ENCODE measurements at places on chromosomes 1 and 21.

DNA sequence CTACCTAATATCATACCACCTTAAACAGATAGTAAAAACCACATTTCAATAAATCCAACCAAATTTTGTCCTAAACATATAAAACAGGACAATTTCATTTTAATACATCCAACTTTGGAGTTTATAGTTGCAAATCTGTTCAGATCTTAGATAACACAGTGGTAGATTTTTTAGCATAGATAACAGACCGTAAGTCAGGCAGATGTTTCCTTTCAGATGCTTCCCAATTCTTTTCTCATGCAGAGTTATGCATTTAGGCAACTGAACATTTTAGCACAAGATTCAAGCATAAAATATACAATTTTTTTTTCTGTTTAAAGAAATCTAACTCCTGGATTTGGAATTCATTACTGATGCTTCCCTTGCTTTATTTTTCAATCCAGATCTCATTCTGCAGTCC, 156.5 kb upstream of the ZNHIT6 start:
- DNase-seq = no peak

DNA sequence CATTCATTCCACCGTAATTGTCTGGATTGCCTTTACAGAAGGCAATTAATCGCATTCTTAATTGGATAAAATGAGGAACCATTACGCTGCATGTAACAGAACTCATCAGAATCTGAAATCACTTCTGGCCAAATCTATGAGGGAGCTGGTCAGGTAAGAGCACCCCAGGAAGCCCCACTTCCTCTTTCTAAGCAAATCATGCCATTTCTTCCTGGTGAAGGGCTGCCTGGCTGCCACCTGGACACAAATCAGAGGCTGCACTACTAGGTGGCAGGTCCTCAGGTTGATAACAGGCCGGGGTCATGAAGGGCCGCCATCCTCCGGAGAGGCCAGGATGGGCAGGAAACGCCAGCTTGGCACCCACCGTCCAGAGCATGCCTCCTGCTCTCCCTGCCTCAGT, 73.7 kb downstream of the CAPZB start:
- no peak for DNase-seq

GRCh38 chr21:41681939-41682718, 84.7 kb downstream of the RIPK4 start:
- DNase-seq = no peak

GRCh38 chr1:20233866-20234265, 47.5 kb upstream of the PLA2G2C start:
- no peak for DNase-seq

DNA sequence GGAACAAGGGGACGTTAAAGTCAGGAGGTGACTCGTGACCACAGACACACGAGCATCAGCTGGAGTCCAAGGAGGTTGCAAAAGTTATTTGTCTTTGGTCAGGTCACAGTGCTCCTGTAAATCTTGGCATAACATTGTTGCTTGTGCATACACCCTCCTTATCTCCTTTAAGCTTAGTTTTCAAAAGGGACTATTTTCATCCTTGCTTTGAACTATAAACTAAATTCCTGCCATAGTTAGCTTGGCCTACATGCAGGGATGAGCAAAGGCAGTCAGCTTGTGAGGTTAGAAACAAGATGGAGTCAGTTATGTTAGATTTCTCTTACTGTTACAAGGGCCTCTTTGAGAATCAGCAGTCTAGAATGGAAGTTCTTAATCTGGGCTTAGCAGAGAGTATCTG, 28.0 kb upstream of the FASLG start:
- no peak for DNase-seq

DNA sequence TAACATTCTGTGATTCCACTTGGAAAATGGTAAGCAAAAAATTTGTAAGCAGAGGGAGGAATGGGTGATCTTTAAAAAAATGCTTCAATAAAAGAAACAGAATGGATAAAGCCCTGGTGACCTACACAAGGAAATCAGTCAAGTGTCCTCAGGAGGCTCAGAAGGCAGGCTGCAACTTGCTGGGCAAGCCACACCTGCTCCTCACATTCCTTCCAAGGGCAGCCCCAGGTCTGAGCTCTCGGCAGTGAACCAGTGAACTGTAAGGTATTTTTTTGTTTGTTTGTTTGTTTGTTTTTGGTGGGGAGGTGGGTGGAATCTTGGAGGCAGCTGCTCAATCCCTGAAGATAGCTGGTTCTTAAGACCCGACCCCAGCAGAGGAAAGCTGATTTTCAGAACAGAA, 4.4 kb downstream of the TACSTD2 start:
- peak; percentile 49 for DNase-seq

DNA sequence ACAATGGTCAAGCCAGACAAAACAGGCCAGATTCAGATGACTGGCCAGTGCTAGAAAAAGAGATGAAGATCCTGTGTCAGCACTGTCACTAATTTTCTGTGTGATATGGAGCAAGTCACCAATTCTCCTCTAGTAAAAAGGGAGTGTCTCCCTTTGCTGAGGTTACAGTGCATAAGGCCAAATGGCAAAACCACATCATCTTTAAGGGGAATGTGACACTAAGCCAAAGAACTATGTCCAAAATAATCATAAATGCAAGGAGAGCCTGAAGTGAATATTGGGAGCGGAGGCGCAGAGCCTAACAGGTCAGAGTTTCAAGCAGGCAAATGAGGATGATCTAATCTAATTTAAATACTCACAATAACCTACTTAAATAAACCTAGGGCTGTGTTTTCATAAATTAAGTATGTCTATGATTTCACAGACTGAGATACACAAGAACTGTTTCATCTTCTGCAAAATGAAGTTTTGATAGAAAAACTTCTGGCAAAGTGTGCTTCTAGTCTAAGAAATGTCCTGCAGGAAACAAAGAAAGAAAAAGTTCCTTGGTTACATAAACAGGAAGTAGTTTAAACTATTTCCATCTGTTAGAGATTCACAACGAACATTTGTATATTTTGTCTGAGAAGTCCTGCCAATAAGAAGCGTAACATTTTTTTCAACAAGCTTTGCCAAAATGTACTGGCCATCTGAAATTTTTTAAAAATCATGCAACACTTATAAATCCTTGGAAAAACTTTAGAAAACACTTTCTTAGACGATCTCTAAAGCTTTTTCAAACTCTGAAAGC, 290.2 kb downstream of the LRRC40 start:
- no peak for DNase-seq

DNA sequence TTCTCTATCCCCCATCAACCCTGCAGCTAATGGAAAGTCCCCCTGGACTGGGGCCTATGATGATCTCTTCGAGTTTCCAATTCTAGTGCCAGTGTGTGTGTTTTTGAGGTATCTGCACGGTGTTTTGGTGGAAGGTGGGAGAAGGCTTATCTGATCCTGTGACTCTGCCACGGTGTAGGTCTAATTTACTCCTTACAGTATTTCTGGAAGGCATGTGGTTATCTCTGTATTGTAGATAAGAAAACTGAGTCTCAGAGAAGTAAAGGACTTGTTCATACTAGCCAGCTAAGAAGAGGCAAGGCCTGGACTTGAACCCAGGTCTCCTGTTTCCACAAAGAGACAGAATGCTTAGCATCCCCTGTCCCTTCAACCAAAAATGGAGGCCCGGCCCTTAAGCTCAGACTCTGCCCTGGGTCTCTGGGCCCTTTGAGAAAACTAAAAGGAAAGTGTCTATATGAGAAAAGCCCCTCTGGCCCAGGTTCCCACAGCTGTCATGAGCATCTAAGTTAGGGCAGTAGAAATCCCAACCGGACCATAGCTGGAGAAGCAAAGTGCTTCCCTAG, 20.3 kb downstream of the RIMS3 start:
- DNase-seq = no peak

DNA sequence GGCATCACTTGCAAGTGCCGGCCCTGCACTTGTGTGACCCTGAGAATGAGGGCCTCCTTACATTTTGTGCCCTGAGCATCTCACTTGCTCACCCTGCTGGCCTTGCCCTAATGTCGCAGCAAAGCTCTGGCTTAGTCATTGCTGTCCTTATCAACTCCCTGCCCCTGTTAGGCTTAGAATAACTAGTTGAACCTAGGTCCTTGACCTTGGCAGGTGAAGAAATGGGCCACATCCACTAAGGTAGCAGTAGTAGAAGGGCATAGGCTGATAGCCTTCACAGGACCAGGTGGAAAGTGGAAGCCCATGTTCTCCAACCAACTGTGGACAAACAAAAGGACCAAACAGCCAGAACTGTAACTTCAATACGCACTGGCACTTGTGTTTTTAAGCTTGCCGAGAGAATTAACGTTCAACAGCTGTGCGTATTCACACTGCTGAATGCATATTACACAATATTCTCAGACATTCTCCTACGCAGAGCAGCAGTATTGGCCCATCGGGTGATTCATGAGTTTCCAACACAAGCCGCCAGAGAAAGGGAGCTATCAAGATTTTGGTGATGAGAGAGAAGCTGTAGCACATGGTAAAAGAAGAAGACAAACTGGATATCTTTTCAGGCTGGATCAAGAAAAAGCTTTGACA, 27.7 kb upstream of the PTGFRN start:
- peak; percentile 84 for DNase-seq

DNA sequence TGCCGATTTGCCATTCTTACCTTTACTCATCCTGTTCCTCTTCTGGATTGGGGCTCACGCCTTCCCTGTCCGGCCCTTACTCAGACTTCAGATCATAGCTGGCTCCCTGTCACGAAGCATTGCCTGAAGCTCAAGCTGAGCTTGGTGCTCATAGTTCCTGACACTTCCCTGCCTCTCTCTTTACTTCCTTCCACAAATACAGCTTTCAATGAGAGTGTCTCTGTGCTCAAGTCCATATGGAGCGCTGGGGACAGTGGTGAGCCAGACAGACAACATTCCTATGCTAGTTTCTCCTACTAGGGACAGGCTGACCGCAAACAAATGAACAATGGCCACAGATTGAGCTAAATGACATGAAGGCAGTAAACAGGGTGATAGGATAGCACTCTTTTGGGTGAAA, 38.1 kb downstream of the HHAT start:
- no peak for DNase-seq

- peak; percentile 26 for DNase-seq
Observed at GRCh38 chr1:221612047-221612777, 129.7 kb downstream of the DUSP10 start.

DNA sequence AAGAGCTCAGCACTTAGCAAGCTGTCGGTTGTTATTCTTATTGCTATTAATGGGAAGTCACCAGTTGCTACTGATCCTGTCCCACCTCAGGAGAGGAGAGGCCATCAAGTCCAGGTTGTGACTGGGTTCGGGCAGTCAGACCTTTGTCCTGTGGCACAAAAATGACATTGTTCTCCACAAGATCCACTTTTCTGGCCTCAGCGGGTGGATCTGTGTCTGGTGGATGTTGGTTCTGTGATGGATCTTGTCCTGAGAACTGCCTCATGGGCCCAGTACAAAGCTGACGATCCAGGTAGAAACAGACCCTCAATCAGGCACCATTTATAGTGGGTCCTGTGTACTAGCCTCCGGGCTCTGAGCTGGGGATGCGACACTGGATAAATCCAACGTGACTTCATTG, 26.9 kb downstream of the TRIM67 start:
- no peak for DNase-seq

GRCh38 chr1:35605071-35605866, 32.2 kb downstream of the TFAP2E start:
- DNase-seq = no peak

DNA sequence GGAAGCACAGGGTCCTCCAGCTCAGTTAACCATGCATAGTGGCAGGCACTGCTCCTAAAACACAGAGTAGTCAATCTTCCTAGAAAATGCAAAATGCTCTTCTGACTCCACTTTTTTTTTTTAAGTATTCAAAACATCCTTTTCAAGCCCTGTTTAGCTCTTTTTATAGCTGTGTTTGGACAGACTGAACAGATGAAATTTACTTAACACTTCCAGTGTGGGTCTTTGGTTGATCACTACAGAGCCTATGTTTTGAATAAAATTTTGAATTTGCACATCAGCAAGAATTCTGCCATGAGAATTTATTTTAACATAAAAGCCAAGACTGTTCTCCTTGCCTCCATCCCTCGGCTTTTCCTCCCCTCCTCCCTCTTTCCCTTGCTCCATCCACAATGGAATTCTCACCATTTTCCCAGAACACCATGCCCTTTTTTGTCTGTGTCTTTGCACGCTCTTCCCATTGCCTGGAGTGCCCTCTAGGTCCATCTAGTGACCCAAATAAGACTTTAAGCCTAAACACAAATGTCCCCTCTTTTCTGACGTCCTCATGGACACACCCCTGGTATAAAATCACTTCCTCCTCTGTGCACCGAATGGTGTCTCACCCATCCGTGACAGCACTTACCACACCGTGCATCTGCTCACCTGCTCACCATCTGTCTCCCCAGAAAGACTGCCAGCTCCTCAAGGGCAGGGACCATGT, 24.0 kb upstream of the CPT2 start:
- no peak for DNase-seq

DNA sequence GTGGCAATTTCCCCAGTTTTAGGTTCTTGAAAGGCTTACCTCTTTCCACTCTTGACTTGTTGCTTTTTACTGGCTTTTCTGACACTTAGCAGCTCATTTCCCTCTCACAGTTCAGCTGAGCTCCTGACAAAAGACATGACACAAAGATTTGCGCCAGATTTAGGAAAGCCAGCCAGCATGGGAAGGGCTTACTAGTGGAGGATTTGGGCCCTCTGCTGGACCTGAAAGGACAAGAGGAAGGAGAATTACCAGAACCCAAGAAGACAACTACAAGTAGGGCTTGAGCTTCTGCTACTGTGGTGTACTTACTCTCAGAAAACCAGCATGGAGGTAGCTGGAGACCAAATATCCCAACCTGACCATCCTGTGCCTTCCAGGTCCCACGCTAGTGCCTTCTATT, 784.5 kb downstream of the BRINP3 start:
- DNase-seq = no peak

GRCh38 chr1:60540141-60540540, 466.6 kb upstream of the C1orf87 start:
- no peak for DNase-seq

DNA sequence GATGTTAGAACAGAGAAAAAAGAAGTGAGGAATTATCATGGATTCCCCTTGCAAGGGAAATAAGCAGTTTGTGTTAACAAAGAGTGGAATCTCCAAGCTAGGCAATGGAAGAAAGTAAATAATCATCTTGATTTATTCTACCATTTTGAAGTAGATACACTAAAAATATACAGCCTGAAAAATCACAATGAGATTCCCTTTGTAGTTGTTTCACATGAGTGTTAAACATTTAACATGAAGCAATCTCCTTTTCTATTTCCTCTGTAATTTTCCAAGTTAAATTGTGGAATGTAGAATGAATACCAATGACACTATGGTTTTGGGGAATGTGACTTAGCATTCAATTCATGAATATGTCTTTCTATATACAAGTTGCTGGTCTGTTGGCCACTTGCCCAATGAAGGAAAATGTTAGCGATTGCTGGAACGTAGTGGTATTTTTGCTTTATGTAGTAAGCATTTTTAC, 5.7 kb downstream of the TGFB2 start:
- DNase-seq = no peak

- DNase-seq = no peak
Observed at GRCh38 chr1:88036345-88037014, 647.6 kb upstream of the PKN2 start.

DNA sequence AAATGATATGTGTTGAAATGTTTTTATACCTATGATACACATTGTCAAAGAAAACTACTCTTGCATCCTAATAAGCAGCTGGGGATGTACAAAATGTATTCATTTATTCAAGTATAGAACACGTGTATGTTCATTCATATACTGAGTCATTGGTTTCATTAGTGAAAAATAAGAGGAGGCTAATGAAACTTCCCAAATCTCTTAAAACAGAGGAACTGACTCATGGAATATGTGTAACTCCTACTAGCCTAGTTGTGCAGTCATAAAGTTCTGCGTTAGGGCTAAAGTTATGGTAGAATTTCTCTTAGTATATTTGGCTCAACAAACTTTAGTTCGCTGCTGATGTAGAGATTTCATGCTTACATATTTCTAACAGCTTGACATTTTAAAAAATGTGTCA, 441.6 kb downstream of the NCAM2 start:
- DNase-seq = no peak

GRCh38 chr1:198749279-198749678, 110.4 kb downstream of the PTPRC start:
- DNase-seq = no peak
